Fibroblast of villous mesenchyme (primary cell): ENCODE measurements at places on chromosomes 4 and X. TPM values are rescaled to one million over a fixed set of nuclear protein-coding genes. Genes with fewer than 3 reads are reported as not detected.

DNA sequence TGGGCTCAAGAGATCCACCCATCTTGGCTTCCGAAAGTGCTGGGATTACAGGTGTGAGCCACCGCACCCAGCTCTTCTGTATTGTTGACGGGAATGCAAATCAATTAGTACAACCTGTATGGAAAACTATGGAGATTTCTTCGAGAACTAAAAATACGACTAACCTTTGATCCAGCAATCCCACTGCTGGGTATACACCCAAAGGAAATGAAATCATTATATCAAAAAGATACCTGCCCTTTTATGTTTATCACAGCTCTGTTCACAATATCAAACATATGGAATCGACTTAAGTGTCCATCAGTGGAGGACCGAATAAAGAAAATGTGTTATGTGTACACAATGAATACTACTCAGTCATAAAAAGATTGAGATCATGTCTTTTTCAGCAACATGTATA lies 49.3 kb downstream of the ELOVL6 start:
- no peak for DNase-seq

GRCh38 chr4:15656038-15656470 lies 897 bp upstream of the FBXL5 start:
- DNase-seq = no peak

DNA sequence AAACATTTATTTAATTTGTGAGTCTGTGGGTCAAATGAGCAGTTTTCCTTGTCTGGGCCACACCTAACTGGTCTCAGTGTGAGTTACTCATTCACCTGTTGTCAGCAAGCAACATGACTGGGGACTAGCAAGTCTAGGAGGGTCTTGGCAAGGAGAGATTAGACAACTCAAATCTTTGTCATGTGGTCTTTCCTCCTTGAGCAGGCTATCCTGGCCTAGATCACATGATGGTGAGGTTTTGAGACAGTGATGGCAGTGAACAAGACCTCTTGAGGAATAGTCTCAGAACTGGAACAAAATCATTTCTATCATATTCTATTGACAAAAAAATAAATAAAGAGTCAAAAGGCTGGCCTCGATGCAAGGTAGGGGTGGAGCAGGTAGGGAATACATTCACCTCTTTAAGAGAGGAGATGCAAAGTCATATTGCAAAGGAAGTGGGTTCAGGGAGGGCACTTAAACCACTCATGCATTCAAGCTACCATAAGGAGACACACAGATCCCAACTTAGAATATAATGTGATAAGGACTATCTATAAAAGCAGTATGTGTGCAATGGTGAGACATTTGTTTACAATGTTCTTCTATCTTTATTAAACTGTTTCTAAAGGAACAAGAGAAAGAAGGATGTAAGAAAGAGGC lies 135.7 kb downstream of the ZNF330 start:
- DNase-seq = no peak

GAGE12F gene
- total RNA-seq = not detected in 2 replicates

GRCh38 chrX:47243351-47243750 lies 10.5 kb downstream of the USP11 start:
- DNase-seq = no peak

DNA sequence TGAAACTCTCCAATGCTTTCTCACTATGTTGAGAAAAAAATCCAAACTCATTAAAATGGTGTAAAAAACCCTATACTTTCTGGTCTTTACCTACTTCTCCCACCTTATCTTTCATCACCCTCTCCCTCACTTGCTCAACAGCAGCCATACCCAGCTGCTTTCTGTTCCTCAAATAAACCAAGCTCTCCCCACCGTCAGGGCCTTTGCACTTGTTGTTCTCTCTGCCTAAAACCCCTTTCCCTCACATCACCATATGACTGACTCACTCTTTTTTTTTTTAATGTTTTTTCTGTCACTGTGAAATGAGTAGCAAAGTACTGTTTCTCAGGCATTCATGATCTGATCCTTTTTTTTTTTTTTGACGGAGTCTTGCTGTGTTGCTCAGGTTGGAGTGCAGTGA lies 122.3 kb upstream of the TMEM164 start:
- DNase-seq = no peak

TRIM60 gene
- total RNA-seq = under 0.01 and 0.32 TPM in 2 replicates

DNA sequence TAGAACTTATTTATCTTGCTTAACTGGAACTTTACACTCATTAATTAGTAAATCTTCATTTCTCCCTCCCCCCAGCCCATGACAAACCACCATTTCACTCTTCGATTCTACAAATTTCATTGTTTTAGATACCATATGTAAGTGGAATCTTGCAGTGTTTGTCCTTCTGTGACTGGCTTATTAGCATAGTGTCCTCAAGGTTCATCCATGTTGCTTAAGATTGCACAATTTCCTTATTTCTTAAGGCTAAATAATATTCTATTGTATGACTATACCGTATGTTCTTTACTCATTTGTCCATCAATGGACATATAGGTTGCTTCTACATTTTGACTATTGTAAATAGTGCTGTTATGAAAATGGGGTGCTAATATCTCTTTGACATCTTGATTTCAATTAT lies 24.5 kb upstream of the RNF212 start:
- peak; percentile 35 for DNase-seq

ADH1A gene
- total RNA-seq = not detected in 2 replicates

FGFR3 gene
- 0.32 and 0.86 TPM in 2 replicates for total RNA-seq

GAGE2A gene
- total RNA-seq = not detected in 2 replicates

- no peak for DNase-seq
These were observed 230.1 kb upstream of the FTHL17 start for GRCh38 chrX:31301941-31302340.
